Stimulated activated CD4-positive, alpha-beta T cell treated with anti-CD3 and anti-CD28 coated beads, Interleukin-12 subunit alpha, Interleukin-12 subunit beta, amount 100 ng/mL, for 4 hours (primary cell): ENCODE measurements at places on chromosomes 6 and 20.

DNA sequence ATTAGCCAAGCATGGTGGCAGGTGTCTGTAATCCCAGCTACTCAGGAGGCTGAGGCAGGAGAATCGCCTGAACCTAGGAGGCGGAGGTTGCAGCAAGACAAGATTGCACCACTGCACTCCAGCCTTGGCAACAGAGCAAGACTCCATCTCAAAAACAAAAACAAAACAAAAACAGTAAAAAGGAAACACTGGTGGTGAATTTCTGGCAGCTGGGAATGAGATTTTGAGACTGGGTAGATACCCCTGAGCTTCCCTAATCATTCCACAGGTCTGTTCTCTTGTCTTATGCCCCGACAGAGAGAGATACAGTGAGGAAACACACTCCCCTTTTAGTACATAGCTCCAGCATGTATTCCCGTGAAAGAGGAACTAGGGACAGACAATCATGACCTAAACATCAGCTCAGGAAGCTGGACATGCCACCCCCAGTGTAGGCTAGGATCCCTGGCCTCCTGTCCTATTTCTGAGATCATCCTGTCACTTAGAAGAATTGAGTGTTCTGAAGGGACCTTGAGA lies 9.6 kb downstream of the MAN1A1 start:
- DNase-seq: no peak

DNA sequence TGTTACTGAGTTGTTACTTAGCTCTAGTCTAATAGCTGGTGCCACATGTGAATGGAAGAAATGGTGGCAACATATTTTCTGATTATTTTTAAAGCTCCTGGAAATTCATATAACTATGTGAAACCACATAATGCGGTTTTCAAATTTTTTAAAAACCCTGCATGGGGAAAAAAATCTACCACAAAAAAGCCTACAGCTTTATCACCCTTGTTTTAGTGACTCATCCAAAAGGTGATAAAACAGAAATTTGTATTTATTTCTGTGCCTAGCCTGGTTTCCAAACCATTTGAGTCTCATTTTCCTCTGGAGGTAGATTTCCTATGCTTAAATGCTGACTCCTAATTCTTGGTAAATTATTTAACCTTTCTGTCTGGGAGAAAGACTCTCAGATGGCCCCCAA lies 5.4 kb upstream of the FBXO30 start:
- DNase-seq: no peak

- no peak for DNase-seq
These were observed 114.1 kb upstream of the HDDC2 start for GRCh38 chr6:125415913-125416312.

DNA sequence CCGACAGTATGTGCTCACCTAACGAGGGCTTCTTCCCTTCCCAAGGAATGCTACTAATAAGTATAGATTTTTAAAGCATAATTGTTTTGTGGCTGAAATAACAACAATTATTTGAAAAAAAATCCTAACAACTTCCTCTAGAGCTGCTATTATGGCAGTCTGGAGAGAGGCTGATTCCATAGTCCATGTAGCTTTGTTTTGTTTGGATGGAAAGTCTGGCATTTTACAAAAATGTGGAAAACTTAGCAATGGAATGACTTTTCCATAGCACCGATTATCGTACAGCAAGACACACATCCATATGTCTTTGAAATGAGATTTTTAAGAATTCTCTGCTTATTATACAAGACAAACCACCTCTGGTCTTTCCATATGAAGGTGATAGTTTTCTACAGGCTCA lies 252.4 kb upstream of the TAB2 start:
- no peak for DNase-seq

DNA sequence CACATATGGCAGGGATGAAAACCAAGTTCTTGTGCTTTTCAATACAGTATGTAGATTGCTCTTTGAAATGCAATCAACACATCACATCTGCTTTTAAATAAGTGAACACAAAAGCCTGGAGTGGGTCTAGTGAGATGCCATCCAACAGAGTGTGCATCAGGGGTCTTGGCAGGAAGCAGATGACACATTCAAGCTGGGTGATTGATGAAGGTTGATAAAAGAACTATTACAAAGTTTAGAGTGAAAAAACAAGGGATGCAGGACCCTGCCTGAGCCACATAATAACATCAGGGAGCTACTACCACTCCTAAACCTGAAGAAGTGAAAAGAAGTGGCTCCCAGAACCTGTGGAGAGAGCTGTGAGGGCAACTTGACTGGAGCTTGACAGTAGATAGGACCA lies 16.6 kb upstream of the PLCB1 start:
- no peak for DNase-seq

DNA sequence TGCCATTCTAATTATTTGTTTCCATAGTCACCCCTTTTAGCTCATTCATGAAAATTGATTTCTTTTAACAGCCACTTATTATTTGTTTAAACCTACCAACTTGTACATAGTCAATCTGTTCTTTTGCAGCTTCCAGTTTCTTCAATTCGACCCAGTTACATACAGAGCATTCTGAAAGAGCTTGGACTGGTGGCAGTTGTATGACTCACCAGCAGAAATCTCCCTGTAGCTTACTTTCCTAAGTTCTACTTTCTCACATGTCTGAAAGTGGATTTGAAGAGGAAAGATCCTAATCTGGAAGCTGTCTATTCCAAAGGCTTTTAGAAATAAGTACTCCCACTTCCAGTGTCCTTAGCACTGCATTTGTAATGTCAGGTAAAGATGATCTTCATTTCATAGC lies 447.9 kb downstream of the HTR1B start:
- no peak for DNase-seq

DNA sequence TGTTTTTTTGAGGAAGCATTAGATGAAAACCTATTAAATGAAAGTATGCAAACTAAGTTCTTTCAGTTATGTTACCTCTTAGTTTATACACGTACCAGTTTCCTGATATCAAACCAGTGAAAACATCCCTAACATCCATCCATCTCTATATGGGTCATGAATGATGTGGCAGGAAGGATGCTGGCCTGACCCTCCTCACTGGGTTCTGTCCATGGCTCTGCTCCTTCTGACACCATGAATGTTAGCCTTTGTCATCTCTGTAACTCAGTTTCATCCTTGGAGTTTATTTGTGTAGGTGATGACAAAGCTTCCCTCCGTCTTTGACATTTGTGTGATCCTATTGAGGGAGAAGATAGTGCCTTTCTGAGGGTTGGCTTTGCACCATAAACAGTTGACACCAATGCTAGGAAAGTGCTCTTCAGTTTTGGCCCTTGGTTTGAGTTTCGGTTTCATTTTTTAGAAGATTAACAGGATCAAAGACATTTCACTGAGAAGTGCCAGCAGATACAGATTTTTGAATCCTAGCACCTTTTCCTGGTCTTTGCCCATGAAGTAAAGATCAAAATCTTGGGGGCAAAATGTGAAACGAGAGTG lies 72.0 kb upstream of the SCGN start:
- no peak for DNase-seq

GRCh38 chr6:154511791-154512190 lies 1.3 kb upstream of the CNKSR3 start:
- DNase-seq: no peak

- no peak for DNase-seq
These were observed 3.8 kb upstream of the SSTR4 start for GRCh38 chr20:23031346-23031745.

DNA sequence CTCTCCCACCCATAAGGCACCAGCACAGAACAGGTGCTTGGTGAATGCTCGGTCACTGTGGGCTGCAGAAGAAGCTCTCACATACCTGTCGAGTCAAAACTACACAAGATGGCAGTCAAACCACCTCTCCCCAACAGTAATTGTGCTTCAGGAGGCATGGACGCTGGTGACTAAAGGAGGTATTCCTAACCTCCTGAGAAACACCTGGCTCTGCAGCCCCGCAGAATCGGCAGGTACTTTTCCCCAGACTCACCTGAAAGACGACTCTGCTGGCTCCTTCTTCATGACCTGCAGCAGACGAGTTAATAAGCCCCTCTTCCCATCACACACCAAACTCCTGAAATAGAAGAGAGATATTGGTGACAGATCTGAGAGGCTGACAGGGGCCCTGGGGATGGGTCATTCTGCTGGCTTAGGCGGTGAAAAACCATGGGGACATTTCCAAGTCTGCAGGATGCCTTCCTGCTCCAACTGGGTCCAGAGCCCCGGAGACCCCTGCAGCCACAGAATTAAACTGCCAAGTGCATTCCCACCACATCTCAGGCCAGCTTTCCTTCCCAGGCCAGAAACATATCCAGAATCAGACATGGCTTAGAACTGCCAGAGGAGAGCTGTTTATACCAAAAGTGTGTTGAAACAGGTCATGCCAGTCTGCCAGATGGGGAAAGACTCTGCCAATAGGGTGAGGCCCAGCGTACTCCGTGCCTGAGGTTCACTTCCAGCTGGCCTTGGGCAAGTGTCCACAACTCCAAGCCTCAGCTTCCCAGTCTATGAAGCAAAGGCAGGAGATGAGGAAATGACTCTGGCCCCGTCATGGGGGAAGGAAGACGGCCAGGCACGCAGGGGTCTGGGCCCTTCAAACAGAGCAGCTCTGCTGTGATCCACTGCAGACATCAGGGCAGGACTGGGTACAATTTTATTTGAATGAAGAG lies 53.0 kb downstream of the MYH7B start:
- no peak for DNase-seq

GRCh38 chr6:42925248-42925857 lies 3.9 kb upstream of the CNPY3 start:
- DNase-seq: no peak

GRCh38 chr6:120083186-120083585 lies 733.6 kb upstream of the MAN1A1 start:
- no peak for DNase-seq

DNA sequence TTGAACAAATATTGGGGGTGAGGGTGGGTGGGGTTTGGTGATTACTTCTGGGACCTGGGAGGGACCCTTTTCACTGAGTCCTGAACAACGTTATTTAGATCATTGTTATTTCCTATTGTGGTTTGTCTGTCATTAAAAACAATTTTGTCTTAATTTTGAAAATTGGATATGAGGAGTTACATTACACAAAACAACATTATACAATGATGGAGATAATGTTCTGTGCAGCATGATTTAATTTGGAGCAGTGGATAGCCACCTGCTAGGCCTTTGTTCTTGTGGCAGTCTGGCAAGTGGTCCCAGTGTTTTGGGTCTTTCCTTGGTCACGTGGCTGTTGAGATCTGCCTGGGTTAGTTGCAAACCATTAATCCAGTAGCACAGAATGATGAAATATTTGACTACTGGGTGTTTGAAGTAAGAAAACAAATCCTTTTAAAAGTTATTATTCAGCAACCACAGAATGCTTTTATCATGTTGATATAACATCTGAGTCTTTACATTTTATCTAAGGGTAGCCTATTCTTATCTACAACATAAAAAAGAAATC lies 172.8 kb downstream of the CDKAL1 start:
- DNase-seq: no peak

- DNase-seq: no peak
These were observed 16.9 kb downstream of the FUT9 start for GRCh38 chr6:96032661-96033060.

- DNase-seq: no peak
These were observed 104.8 kb upstream of the ZNF217 start for GRCh38 chr20:53698371-53698978.

DNA sequence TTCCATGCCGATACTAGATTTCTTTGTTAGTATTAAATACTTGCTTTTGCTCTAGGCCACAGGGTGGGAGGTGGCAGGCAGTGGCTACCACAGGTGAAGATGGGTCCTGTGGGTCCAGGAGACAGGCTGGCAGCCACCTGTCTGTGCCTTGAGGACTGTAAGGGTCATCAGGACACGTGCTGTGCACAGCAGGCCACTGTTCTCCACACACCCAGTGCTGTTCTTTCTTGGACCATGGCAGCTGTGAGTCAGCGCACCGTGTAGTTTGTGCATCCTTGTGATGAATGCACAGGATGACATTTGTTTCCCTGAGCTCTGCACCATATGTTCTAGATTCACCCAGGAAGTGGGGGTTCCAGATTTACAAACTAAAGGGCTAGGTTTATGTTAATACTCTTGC lies 317.0 kb downstream of the ZFAND3 start:
- DNase-seq: no peak

DNA sequence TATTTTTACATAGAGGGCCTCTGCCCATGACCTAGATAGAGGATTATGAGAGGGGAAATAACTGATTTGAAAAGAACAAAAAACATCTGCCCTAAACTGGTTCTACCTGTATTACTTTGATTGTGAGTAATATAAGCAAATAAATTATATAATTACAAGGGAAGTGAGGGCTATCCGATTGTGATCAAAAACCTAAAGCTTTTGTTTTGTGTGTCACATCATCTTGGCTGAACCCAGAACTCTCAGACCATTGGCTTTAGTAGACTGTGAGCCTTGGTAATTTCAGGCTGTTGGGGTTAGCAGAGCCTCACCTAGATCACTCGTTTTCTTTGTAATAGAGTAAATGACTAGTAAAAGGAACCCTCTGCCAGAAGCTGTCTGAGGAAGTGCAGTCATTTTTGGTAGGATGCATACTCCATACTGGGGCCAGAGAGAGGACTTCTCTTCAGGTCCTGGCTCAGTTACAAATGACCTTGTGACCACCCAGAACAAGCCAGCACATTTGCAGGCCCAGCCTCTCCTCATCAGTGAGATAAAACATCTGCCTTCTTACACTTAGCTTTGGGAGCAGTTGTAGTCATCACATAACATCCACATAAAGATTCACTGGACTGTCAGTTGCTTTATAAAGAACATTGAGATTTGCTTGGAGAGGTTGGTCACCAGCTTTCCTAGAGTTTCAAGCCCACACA lies 13.5 kb downstream of the STK35 start:
- no peak for DNase-seq

DNA sequence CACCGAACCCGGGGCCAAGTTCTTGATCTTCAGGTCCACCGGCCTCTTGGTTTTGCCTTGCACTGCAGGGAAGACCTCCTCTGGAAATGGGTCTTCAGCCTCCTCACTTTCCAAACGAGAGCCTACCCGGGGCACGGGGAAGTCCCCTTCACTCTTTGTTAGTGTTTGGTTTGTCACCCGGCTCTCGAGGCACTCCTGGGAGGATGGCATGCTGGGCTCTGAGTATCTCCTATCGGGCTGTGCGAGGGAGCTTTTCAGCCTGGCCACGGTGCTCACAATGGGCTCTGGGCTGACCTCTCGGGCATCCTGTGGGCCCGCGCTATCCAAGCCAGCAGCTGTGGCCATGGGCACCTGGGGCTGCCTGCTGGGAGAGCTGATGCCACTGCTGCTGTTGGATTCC lies 8.1 kb downstream of the TAGAP start:
- no peak for DNase-seq

GRCh38 chr6:3336859-3337515 lies 78.2 kb downstream of the PSMG4 start:
- no peak for DNase-seq

DNA sequence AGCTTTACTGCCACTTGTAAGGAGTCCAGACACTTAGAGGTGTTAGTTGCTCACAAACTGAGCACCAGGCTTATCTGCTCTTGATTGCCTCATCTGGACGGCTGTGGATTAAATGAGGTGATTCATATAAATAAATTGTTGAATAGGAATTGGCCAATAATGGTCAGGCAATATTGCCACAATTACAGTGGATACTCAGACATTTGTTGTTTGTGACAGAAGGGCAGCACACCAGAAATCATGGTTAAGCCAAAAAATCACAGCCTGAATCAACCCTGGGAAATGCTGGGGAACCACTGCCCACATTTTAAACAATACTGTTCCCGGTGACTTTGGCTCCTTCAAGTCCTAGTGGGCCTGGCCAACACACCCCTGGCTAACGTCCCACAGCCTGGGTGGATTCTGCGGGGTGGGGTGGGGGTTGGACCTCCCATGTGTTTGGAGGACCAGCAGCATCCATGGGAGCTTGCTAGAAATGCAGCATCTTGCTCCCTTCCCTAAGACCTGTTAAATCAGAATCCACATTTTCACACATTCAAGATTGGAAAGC lies 29.5 kb upstream of the SPDEF start:
- DNase-seq: no peak
